ENCODE measurements at places on chromosomes 4 and X.

GRCh38 chr4:80206521-80207171 lies 9.3 kb downstream of the PRDM8 start:
- DNase-seq, result no peak

DNA sequence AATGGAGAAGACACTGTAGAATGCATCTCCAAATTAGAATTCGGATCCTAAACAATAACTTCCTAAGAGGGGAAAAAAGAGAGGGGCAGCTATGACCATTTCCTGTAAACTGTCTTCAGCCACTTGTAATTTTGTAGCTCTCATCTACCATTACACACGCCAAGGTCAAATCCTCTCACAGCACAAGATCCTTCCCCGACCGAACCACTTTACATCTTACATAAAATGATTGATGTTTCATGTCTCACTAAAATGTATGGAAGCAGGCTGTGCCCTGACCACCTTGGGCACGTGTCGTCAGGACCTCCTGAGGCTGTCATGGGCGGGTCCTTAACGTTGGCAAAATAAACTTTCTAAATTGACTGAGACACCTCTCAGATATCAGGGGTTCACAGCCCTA lies 24.1 kb upstream of the PBDC1 start:
- DNase-seq, result no peak

DNA sequence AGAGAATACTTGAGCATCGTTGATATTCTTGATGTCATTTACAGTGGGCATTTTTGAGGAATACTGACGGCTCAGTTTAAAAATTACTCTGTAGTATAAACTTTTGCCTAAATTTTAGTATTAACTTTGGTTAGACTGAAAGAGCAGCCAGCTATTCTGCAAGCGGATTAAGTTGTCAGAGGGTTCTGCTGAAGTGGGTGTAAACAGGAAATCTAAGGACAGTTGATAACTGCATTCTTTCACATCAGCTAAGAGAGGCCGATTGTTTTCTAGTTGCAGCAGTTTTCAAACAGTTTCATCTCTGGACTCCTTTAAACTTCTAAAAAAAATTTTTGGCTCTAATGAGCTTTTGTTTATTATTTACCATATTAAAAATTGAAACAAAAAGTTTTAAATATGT lies 149.6 kb downstream of the RAPGEF2 start:
- DNase-seq, result no peak

DNA sequence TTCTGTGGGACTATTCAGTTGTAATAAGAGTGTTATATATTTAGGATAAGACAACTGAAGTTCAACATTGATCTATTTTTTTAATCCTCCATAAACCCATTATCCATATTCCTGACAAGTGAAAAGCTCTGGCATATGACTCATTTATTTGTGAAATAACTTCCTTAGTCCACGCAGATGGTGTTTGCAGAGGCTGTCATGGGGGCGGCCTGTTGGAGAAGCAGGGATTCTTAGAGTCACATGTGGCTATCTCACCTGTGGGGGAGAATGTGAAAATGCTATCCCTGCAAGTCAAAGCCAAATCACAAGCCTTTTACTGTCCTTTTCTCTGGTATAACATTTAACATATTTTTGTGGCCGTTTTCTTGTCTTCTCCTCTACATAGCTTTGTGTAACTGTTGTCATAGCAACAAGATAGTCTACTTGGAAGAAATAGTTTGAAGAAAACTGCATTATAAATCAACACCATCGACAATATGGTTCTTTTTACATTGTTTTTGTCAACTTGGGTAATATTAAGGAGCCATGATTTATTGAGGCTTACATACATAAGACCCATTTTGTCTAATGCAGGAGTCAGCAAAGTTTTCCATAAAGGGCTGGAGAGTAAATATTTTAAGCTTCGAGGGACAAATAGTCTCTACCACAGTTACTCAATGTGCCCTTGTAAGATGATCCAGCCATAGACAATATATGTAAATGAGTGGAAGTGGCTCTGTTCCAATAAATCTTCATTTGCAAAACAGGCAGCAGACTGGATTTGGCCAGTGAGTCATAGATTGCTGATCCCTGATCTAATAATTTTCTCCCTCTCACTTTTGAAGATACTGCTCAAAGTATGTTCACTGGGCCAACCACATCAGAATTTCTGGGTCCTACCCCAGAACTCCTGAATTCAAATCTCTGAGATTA lies 395.0 kb downstream of the DTHD1 start:
- no peak for DNase-seq

DNA sequence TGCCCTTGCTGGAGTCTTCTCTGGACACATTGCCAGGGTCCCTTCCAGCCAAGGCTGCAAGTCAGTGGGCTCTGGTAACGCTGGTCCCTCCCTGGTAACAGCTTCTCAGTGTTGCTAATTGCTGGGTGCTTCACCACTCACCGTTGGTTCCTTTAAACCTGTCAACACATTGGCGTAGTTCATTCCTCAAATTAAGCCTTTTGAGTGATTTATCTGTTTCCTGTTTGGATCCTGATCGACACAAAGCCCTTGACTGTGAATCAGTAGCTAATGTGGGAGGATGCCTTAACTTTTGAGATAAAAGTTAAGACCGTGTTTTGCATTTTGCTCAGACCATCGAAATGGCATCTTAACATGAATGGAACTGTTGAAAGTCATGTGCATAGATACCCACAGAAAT lies 125.9 kb downstream of the AMELX start:
- no peak for DNase-seq

- DNase-seq, result no peak
These were observed 691.9 kb downstream of the TECRL start for GRCh38 chr4:63717384-63717783.

DNA sequence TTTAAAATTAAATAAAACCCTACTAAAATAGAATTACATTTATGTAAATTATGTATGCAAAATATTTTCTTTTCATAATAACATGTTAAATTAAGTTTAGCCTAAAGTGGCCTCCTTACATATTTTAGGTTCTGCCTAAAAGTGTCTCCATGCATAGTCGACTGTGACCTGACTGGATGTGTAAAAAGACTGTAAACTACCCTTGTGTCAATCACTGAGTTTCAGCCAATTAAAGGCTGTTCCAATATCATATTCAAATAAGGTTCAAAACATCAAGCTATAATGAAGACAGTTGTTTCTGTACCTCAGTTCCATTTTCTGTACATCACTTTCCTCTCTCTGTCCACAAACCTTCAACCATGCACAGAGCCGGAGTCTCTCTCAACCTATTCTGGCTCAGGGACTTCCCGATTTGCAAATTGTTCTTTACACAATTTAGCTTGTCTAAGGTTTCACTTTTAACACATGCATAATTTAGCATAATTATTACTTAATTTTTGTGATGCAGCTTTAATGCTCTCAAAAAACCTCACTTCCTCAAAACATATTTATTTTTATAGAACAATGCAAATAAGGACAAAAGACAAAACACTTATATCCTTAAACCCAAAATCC lies 60.1 kb downstream of the SH3RF1 start:
- DNase-seq, result no peak

DNA sequence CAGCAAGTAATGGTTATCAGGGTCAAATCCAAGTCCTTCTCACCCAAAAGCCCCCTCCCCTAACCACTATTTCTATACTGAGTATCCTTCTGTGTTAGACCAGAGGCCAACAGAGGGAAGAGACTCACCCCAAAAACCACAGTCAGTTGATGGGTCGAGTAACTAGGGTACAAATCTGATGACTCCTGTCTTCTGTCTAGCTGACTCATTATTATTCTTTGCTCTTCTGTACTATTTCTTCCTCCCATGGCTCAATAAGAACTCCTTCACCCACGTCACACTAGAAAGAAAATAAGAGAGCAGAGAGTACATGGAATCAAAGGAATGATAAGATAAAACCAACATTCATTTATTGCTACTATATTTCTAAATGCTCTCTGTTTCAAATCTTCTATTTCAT lies 2.0 kb downstream of the RAB40A start:
- DNase-seq, result no peak

All from GOT3 (cell line).